Activated naive CD4-positive, alpha-beta T cell (primary cell): ENCODE measurements at places on chromosomes 7 and 10.
A peak's percentile ranks its signal among the peaks of the same experiment; 100 is the strongest.

GRCh38 chr10:93379731-93380575 lies 102.2 kb downstream of the MYOF start:
- DNase-seq: no peak

GRCh38 chr7:72453471-72453870 lies 41.3 kb upstream of the CALN1 start:
- DNase-seq: no peak

- DNase-seq: no peak
Observed at GRCh38 chr7:40608321-40609075, 473.7 kb downstream of the SUGCT start.

DNA sequence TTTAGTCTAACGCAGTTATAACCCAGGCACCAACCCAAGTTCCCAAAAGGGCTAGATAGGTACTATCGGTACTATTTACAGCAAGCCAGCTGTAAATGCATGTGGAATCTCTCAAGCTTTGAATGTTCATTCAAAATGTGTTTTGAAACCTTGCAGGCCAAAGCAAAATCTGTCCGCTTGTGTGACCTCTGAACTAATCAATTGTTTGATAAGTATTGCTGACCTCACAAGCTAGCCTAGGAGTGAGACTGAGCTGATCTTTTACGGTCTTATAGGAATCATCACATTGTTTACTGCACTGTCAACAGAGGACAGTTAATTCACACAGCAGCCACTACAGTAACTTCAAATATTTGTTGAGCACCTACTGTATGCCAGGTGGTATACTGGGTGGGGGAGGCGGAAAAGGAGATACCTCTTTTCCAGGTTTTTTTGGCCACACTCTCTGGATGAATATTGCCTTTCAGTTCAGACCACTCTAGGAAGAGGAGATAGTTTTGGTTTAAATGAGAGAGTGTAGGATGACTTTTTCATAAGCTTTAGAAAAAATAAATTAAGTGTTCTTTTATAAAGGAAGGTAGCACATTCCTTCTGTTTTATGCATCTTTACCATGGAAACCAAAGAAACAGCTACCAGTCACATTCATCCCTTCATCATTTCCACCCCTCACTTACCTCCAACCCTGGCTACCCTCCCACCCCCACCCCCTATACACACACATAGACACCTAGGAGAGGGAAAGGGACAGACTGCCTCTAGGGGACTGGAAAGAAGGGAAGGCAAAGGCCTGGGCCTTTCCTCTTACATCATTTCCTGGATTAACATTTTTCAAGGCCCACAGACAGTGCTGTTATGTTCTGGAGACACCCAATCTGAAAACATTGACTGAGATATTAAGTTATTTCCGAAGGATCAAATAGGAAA lies 2.4 kb downstream of the PAPSS2 start:
- DNase-seq: no peak

DNA sequence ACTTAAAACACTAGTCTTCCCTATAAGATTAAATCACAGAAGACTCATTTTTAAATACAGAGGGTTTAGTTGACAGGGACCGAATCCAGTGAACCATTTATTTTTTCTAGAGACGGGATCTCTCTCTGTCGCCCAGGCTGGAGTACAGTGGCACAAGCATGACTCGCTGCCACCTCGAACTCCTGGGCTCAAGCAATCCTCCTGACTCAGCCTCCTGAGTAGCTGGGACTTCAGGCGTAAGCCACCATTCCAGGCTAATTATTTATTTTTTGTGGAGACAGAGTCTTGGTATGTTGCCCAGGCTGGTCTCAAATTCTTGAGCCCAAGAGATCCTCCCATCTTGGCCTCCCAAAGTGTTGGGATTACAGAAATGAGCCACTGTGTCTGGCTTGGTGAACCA lies 20.9 kb upstream of the LYZL1 start:
- DNase-seq: no peak

- no peak for DNase-seq
Observed at GRCh38 chr7:37796138-37796775, 52.1 kb upstream of the NME8 start.

DNA sequence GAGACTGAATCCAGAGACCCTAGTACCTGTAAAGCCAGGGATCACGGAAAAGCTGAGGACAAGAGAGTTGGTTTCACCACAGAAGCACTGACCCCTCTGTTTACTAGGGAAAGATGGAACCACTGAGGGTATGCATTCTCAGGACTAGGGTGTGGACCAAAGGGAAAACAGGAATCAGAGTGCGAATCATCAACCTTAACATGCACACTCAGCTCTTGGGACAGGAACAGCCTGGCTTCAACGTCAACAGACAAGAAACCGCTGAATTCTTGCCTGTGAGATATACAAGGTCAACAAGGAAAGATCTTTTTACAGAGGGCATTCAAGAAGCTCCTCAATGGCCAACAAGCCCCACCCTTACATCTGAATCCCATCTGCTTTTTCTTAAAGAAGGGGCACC lies 14.9 kb downstream of the TNRC18 start:
- no peak for DNase-seq

DNA sequence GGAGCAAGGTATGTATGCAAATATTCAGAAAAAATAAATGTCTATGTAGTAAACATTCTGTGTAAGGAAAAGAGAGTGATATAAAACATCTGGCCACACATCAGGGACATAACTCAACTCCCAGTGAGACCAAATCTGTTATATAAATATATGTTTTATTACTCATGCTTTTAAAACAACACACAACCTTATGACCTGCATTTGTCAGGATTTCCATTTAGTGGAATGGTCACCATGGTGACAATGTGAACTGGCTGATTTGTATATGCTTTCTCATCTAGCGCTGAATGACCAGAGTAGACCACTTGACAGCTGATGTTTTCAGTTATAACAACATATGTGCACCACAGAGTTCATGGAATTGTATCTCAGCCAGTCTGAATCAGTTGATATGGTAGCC lies 551.7 kb downstream of the HTR7 start:
- no peak for DNase-seq

GRCh38 chr7:129859183-129859582 lies 93.6 kb downstream of the UBE2H start:
- DNase-seq: no peak

GRCh38 chr10:86960003-86960862 lies 1.8 kb downstream of the SNCG start:
- DNase-seq: no peak

DNA sequence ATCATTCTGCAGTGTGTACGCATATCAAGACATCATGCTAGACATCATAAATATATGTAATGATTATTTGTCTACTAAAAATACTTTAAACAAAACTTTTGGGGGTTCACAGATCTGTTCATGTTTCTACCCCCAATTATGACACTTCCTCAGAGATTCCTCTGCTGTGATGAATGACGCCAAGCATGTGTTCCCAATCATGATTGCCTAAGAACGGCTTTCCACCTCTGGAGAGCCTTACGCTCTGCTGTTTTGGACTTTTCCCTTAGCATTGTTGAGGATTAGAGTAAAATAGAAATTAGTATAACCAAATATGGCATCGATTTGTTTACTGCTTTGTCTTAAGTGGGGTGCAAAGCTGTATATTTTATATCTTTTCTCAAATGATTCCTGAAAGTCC lies 236.3 kb upstream of the IGFBP3 start:
- no peak for DNase-seq

- peak; percentile 55 for DNase-seq
Observed at GRCh38 chr7:131106681-131107336, 220.9 kb upstream of the MKLN1 start.

- no peak for DNase-seq
Observed at GRCh38 chr7:146660839-146661238, 544.2 kb downstream of the CNTNAP2 start.

DNA sequence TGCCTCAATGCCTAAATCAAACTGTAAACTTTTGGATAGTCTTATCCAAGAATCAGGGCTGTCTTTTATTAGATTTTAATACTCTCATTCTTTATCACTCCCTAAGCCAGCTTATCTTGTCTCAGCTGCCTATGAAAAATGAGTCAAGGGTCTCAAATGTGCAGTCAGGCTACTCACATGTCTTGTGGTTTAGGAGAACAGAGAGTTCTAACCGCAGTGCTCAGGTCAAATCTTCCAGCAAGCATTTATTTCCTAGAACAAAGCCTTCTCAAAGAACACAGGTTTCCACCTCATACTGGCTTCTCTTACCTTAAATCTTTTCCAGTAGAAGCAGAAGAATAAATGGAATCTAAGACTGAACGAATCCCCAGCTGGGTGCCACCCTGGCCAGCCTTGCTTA lies 23.5 kb downstream of the HTR5A start:
- no peak for DNase-seq

DNA sequence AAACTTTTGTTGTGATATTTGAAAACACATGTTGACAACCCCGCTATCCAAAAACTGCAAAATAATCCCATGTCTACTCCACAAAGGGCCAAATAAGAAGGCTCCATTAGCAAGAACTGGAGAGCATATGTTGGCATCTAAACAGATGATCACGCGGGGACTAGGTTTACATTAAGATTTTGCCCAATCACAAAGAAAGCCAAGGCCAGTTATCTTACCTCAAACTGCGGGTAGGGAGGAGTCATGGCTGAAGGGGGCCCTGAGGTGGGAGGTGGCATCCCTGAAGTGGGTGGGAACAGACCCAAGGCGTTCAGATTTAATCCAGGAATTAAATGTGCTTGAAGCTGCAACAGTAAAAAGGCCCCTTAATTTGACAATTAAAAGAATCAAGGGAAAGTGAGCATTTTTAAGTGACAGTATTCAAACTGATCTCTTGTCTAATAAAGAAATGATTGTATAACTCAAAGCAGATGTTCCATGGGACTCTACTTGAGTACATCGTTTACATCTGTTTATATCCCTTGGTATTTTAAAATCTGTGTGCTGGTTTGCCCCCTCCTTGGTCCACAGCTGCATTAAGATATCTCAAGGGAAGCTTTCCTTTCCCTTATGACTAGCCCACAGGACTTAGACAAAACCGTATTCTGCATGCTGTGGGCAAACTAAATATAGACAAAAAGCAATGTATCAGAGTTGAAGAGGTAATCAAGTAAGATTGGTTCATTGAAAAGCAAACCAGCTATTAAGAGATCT lies 42.9 kb downstream of the MALSU1 start:
- DNase-seq: no peak

- no peak for DNase-seq
Observed at GRCh38 chr10:126387041-126387921, 996 bp downstream of the ADAM12 start.

GRCh38 chr7:149873970-149874643 lies 338 bp downstream of the ATP6V0E2 start:
- DNase-seq: no peak

DNA sequence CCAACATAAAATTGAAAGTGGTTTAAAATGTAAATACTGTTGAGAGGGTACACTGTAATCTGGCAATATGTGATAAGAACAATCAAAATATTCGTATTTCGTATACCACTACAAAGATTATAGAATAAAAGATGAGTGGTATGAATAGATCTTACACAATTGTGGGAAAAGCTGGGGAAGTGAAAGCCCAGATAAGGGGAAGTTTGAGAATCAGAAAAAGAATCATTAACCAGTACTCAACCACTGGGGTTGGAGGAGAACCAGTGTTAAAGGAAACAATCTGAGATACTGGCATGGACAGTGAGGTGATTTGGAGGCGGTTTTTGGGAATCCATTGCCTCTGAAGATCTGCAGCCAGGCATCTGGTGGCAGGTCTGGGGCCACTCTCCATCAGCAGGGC lies 59.7 kb upstream of the CDK14 start:
- no peak for DNase-seq

- DNase-seq: no peak
Observed at GRCh38 chr7:70681469-70682350, 450.2 kb upstream of the GALNT17 start.
